A549 treated with Mapracorat at 1 μM for 4 hours (cell line): ENCODE measurements at places on chromosomes 7 and 10. TPM values are rescaled to one million over a fixed set of nuclear protein-coding genes. Genes with fewer than 3 reads are reported as not detected.

Gene CTTNBP2
- total RNA-seq, result 0.33 to 0.78 TPM (median 0.48 TPM) in 5 replicates

Gene INA
- 18.3 to 27.6 TPM (median 21.0 TPM) in 5 replicates for total RNA-seq

Gene TMEM178B
- 1.3 to 1.9 TPM (median 1.5 TPM) in 5 replicates for total RNA-seq

Gene FMC1
- total RNA-seq, result 12.9 to 39.4 TPM (median 32.6 TPM) in 5 replicates

Gene NEUROG3
- total RNA-seq, result not detected in 5 replicates

Gene CALML3
- total RNA-seq, result not detected in 5 replicates

Gene HDAC9
- total RNA-seq, result 0.16 to 0.25 TPM (median 0.24 TPM) in 5 replicates

Gene CRHR2
- total RNA-seq, result 0.05 to 0.08 TPM (median 0.05 TPM) in 4 of 5 replicates, not detected in the other

Gene MSS51
- 0.36 to 0.80 TPM (median 0.38 TPM) in 5 replicates for total RNA-seq

Gene UNC5B
- 1.5 to 2.4 TPM (median 1.8 TPM) in 5 replicates for total RNA-seq

Gene CDNF
- total RNA-seq, result 1.1 to 1.4 TPM (median 1.3 TPM) in 5 replicates

Gene CLCN1
- total RNA-seq, result 0.05 to 0.37 TPM in 2 of 5 replicates, not detected in the others

Gene CACNA2D1
- total RNA-seq, result 4.9 to 8.1 TPM (median 7.7 TPM) in 5 replicates

Gene ELOVL3
- 0.22 to 0.53 TPM (median 0.26 TPM) in 5 replicates for total RNA-seq

Gene CLIP2
- 11.9 to 18.2 TPM (median 15.5 TPM) in 5 replicates for total RNA-seq

Gene SH2B2
- total RNA-seq, result 1.8 to 3.9 TPM (median 3.5 TPM) in 5 replicates

Gene FBXL13
- total RNA-seq, result 0.39 to 0.58 TPM (median 0.42 TPM) in 5 replicates

Gene TEX36
- total RNA-seq, result not detected in 5 replicates

Gene MSMB
- total RNA-seq, result 0.63 TPM in 1 of 5 replicates, not detected in the others

Gene CLDN3
- 1.7 to 3.9 TPM (median 3.5 TPM) in 5 replicates for total RNA-seq

Gene CYP17A1
- not detected in 5 replicates for total RNA-seq

Gene MMRN2
- total RNA-seq, result 0.73 to 1.6 TPM (median 0.98 TPM) in 5 replicates

Gene RNF133
- not detected in 5 replicates for total RNA-seq

Gene GATA3
- total RNA-seq, result 4.1 to 6.4 TPM (median 4.2 TPM) in 5 replicates

Gene MEOX2
- total RNA-seq, result not detected in 5 replicates

Gene ZRANB1
- total RNA-seq, result 7.5 to 9.3 TPM (median 8.9 TPM) in 5 replicates

Gene ADGRA1
- total RNA-seq, result 0.05 to 0.40 TPM (median 0.14 TPM) in 5 replicates

Gene UTF1
- total RNA-seq, result not detected in 5 replicates

Gene SUN3
- total RNA-seq, result 0.19 TPM in 1 of 5 replicates, not detected in the others

Gene SPDYE3
- not detected in 5 replicates for total RNA-seq

Gene GIMAP6
- total RNA-seq, result not detected in 5 replicates

Gene GARIN1A
- total RNA-seq, result 0.26 to 1.1 TPM (median 0.34 TPM) in 5 replicates

Gene PDE6C
- total RNA-seq, result not detected in 5 replicates

Gene GPC2
- 0.62 to 1.5 TPM (median 1.0 TPM) in 5 replicates for total RNA-seq

Gene AKR1C3
- 1,118 to 1,294 TPM (median 1,186 TPM) in 5 replicates for total RNA-seq

Gene AKR1D1
- total RNA-seq, result not detected in 5 replicates

Gene LRIT1
- total RNA-seq, result not detected in 5 replicates

Gene MYH16
- total RNA-seq, result 0.23 to 0.57 TPM (median 0.36 TPM) in 5 replicates

Gene DNTT
- 0.06 TPM in 1 of 5 replicates, not detected in the others for total RNA-seq

Gene IL15RA
- 2.4 to 3.7 TPM (median 2.7 TPM) in 5 replicates for total RNA-seq

Gene ANKRD30A
- 0.39 to 1.2 TPM (median 1.1 TPM) in 5 replicates for total RNA-seq

Gene COA1
- 82.6 to 92.9 TPM (median 84.7 TPM) in 5 replicates for total RNA-seq
